ENCODE measurements at places on chromosomes 6 and 20.

DNA sequence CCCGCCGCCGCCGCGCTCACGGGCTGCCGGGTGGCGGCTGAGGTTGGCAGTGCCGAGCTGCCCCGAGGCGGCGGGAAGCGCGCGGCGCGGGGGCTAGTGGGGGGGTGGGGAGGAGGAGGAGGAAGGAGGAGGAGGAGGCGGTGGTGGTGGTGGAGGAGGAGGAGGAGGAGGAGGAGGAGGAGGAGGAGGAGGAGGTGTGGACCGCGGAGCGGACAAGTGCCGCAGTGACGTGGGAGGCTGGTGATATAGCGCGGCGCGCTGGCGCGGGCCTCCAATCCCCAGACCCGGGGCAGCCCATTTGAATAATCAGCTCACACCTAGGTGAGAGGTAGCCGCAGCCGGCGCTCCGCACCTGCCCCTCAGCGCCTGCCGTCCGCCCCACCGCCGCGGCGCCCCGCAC lies at the start of gene FOXA2:
Gene FOXA2, minus strand, starts transcription at position 51 of the 400 bp plus-strand sequence. CDS start 294 bp downstream, outside the sequence.
- DNase-seq, result no peak

DNA sequence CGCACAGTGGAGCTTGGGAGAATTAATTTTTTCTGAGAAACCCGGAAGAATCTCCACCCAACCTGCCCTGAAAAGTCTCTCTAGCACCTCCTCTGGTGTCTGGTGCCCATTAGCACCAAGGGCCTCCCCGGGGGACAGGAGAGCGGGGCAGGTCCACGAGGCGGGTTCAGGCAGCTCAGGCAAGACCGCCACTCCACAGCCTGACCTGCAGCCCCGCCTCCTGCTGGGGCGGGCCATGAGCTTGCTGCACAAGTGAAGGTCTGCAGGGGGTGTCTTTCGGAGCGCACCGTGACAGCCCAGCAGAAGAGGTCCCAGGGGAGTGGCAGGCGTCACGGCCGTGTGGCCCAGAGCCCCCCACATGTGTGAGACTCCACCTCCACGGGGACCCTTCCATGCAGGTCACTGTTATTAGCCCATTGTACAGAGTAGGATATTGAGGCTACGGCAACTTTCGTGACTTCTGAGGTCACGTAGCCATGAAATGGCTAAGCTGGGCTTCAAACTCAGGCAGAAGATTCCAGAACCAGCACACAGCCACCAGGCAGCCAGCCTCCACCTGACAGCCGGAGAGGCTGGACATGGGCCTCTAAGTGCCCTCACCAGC lies 63.9 kb upstream of the SLCO4A1 start:
- no peak for DNase-seq

- no peak for DNase-seq
These were observed 50.7 kb downstream of the SYNJ2 start for GRCh38 chr6:158032354-158032733.

DNA sequence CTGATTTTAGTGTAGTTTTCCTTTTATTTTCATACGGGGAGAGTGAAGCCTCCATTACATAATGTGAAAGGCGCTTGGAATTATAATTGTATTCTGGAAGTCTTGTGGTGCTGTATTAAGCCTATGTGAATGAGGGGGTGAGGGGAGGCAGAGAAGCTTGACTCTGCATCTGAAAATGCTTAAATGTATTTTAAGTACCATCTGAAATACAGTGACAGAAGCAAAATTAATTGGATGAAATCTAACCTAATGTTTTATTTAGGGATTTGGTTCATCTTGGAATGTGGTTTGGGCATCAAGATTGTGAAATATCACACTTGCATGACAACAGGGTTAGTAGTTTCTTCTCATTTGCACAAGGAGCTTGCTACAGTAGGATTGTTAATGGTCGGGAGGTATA lies 41.2 kb downstream of the TMEM200A start:
- no peak for DNase-seq

All from CD4-positive, alpha-beta T cell treated with Interleukin-2 at 100 ng/mL for 4 hours (primary cell).